ENCODE measurements at places on chromosomes 2 and 18.

DNA sequence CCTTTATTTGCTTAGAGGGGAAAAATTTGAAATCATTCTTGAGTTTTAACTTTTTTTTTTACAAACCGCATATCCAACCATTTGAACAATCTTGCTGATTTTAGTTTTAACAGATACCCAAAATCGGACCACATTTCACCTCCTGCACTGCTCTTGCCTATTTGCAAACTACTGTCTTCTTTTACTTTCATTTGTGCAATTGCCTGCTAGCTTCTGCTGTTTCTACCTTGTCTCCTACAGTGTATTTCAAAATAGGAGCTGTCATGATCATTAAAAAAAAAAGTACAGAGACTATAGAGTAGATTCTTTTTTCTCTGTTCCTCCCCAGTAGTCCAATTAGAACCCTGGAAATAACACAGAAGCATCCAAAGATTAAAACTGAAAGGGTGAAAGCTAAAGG lies 1081.2 kb downstream of the SOCS6 start:
- H3K4me1 ChIP-seq: no peaks in the 10 kb centered on the region
- no peak overlapping the region for H3K4me3 ChIP-seq

- H3K4me3 ChIP-seq: peak within 1 kb of the TSS; percentile 77
- peak; percentile 83 for DNase-seq
- no peaks in the 10 kb centered on the region for H3K36me3 ChIP-seq
Measured at GRCh38 chr2:230068651-230069055, at the start of gene SLC16A14. SLC16A14 (minus strand) TSS chr2:230068924; CDS start chr2:230059352, 9,572 bp downstream.

- peaks cover 5% of the 10 kb centered on the region for H3K27me3 ChIP-seq
- no peak for DNase-seq
- no peaks in the 10 kb centered on the region for H3K36me3 ChIP-seq
- H3K4me1 ChIP-seq: no peaks in the 10 kb centered on the region
- no peak overlapping the region for H3K4me3 ChIP-seq
Measured at GRCh38 chr18:50711386-50711785, 108.4 kb downstream of the MRO start.

DNA sequence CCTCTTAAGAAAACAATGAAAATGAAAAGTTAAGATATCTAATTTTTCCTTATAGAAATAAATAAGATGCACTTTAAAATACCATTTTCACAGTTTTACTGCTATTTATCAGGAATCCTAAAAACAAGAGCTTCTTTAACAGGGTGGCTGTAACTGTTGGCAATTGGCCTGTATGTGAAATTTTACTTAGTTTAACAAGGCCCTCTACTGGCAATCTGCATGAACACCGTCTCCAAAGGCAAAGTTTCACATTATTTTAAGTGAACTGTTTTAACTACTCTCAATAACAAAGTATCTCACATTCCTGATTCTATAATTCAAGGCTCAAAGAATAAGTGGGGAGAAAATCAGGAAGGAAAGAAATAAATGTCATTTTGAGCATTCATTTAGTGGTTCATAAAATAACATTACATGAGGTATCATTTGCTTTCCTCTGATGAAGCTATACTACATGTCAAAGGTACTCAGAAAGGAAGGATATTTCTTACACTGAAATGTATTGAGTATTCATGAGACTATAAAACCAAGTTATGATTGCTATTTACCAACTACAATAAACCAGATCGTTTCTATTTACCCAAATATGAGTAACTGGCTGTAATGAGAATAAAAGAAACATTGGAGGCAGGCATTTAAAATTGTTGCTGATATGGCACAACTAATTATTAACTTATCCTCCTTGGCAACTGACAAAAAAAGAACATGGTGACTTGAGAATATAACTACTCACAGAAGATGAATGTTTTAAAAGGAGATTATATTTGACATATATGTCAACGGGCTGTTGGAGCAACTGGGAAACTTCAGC lies 7.0 kb downstream of the NCKAP5 start:
- H3K4me1 ChIP-seq: no peaks in the 10 kb centered on the region
- H3K36me3 ChIP-seq: no peaks in the 10 kb centered on the region
- H3K27ac ChIP-seq: no peak overlapping the region
- no peak overlapping the region for H3K4me3 ChIP-seq

DNA sequence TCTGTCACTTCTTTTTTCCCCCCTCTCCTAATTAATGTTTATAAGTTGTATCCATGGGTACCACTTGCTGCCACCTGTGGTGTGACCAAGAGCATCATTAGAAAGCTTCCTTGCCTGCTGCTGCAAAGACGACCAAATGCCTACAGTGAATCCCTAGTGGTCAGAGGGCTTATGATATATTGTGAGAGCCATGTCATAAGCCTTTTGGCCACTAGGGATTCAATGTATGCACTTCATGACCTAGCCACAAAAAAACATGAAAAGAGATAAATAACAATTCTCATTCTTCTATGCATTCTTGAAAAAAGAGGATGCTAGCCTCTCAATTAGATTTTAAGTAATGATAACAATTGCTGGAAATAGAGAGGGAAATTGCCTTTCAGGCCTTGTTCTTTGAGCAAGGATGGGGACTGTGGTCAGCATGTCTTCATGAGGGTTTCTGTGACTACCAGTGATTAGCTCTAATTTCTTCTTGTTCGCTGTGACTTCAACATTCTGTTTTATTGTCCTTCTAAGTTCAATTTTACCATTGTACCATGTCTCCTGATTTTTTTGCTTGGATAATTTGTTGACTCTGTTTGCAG lies 435.3 kb downstream of the TGIF1 start:
- H3K27ac ChIP-seq: no peak overlapping the region
- no peaks in the 10 kb centered on the region for H3K36me3 ChIP-seq
- peak; percentile 21 for DNase-seq
- H3K27me3 ChIP-seq: no peaks in the 10 kb centered on the region
- peaks cover 10% of the 10 kb centered on the region for H3K4me1 ChIP-seq

DNA sequence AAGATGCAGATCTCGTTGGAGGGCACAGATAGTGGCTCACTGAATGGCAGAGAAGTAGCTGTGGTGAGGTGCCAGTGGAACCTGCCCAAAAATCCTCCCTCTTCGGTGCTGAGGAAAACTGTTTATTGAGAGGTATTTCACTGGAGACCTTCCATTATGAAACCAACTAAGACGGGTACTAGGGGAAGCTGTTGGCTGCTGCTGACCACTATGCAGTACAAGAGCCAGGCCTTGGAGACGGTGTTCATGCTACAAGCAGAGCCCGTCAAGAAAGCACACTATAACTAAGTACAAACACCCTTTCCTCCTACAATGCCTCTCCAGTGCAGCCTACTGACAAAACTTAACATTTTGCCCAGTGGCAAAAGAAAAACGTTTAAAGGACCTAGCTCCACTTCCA lies 4.6 kb downstream of the ARL5A start:
- peaks cover 15% of the 10 kb centered on the region for H3K4me1 ChIP-seq
- H3K27me3 ChIP-seq: no peaks in the 10 kb centered on the region
- no peak overlapping the region for H3K4me3 ChIP-seq
- H3K27ac ChIP-seq: no peak overlapping the region
- no peak for DNase-seq

GRCh38 chr18:23650968-23651927 lies 11.5 kb downstream of the ANKRD29 start:
- H3K4me3 ChIP-seq: no peak overlapping the region
- no peaks in the 10 kb centered on the region for H3K36me3 ChIP-seq
- no peak overlapping the region for H3K27ac ChIP-seq
- peaks cover 1% of the 10 kb centered on the region for H3K27me3 ChIP-seq
- H3K4me1 ChIP-seq: peaks cover 9% of the 10 kb centered on the region

DNA sequence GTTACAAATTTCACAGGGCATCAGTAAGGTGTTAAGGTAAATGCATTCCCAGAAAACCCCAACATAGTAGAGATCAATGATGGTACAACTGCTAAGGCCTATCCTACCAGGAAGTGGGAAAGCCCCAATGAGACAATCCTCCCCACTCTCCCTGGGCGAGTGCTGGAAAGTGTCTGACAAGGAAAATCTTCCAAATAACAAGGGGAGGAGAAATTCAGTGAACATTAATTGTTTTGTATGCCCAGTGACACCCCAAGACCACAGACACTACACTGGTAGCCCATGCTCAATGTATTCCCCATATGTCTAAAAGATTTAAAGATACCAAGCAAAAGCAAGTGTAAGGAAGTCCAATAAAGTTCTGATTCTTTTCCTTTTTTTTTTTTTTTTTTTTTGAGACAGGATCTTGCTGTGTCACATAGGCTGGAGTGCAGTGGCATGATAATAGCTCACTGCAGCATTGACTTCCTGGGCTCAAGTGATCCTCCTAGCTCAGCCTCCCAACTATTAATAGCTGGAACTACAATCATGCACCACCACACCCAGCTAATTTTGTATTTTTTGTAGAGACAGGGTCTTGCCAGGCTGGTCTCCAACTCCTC lies 24.7 kb downstream of the B4GALT6 start:
- no peak for DNase-seq
- H3K36me3 ChIP-seq: peaks cover 24% of the 10 kb centered on the region
- H3K27me3 ChIP-seq: no peaks in the 10 kb centered on the region
- peaks cover 32% of the 10 kb centered on the region for H3K4me1 ChIP-seq

- H3K4me1 ChIP-seq: peaks cover 25% of the 10 kb centered on the region
- no peaks in the 10 kb centered on the region for H3K36me3 ChIP-seq
- no peak overlapping the region for H3K27ac ChIP-seq
- no peaks in the 10 kb centered on the region for H3K27me3 ChIP-seq
Measured at GRCh38 chr2:113407446-113408099, 29.9 kb upstream of the ZNG1B start.

- no peak overlapping the region for H3K27ac ChIP-seq
- H3K36me3 ChIP-seq: no peaks in the 10 kb centered on the region
- peak; percentile 13 for DNase-seq
- H3K4me1 ChIP-seq: no peaks in the 10 kb centered on the region
- no peak overlapping the region for H3K4me3 ChIP-seq
- H3K27me3 ChIP-seq: no peaks in the 10 kb centered on the region
Measured at GRCh38 chr2:234611209-234611608, 114.3 kb upstream of the ARL4C start.

- H3K4me3 ChIP-seq: no peak overlapping the region
- DNase-seq: no peak
- H3K4me1 ChIP-seq: no peaks in the 10 kb centered on the region
- no peaks in the 10 kb centered on the region for H3K36me3 ChIP-seq
Measured at GRCh38 chr2:205850132-205850531, 167.8 kb downstream of the NRP2 start.

DNA sequence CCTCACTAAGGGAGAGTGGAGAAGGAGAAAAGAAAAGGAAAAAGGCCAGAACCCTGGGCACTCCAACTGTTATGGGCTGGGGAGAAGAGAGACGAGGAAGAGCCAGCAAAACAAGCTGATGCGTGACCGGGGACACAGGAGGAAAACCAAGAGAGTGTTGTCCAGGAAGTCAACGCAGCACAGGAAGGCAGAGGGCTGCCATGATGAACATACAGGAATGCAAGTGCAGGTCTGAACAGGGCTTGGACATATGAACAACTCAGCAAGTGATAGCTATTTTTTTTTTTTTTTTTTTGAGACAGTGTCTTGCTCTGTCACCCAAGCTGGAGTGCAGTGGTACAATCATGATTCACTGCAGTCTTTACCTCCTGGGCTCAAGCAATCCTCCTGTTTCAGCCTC lies 28.4 kb downstream of the SIX3 start:
- H3K36me3 ChIP-seq: no peaks in the 10 kb centered on the region
- no peak overlapping the region for H3K27ac ChIP-seq
- no peak for DNase-seq
- H3K4me1 ChIP-seq: no peaks in the 10 kb centered on the region

DNA sequence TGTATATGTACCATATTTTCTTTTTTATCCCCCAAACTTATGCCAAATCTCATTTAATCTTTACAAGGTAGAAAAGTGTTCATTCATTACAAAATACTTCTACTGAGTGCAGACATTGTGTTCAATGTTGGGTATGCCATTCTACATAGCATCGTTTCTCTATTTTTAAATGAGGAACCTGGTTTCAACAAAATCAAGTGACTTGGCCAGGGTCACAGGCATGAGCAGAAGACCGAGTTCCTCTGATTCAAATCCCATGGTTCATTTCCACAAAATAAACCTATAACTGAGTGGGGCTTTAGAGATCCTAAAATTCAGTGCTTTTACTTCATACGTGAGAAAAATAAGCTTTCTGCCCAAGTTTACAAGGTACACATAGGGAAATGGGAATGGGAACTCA lies 81.4 kb upstream of the RASGRP3 start:
- no peak for DNase-seq
- H3K4me1 ChIP-seq: no peaks in the 10 kb centered on the region
- no peaks in the 10 kb centered on the region for H3K27me3 ChIP-seq
- H3K27ac ChIP-seq: no peak overlapping the region
- no peaks in the 10 kb centered on the region for H3K36me3 ChIP-seq
- H3K4me3 ChIP-seq: no peak overlapping the region

DNA sequence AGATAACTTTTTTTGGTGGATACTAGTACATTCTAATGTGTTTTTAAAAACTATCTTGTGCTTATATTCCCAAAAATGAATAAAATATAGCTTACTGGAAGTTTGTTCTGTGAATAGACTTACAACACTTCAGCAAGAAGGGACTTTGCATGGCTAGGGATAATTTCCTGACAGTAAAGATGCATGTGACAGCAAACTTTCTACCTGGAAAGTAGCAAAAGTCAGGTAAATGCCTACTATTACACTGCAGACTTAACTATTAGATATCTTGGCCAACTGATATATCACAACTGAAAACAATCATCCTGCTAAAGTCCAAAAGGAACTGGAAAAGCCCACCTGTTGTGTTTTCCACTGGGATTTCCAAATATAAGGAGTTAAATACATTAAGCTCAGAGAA lies 1753.5 kb upstream of the CELF4 start:
- H3K36me3 ChIP-seq: no peaks in the 10 kb centered on the region
- H3K27me3 ChIP-seq: no peaks in the 10 kb centered on the region
- no peak overlapping the region for H3K4me3 ChIP-seq
- peaks cover 2% of the 10 kb centered on the region for H3K4me1 ChIP-seq
- no peak overlapping the region for H3K27ac ChIP-seq

DNA sequence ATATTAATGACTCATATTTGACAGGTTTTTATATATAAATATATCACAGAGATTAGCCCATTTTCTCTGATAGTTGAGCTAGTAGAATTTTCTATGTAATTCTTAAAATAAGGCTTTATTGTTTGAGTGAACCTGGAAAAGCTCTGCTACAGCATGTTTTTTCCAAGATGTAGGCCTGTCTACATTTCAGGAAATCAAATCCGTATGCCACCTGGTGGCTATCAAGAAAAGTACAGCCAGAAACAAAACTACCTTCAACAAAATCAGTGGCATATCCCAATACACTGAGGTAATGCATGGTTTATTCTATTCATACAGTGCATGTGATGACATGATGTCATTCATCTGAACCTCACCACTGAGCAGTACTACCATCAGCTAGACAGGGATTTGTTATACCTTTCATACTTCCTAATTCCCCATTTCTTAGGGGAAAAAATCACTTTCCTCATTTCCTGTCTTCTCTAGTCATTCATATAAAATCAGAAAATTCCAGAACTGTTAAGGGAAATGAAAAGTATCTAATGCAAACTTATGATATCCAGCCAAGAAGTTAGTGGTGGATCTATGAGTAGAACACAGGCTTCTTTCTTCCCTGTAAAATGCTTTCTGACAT lies 310.4 kb upstream of the SYT4 start:
- H3K4me1 ChIP-seq: no peaks in the 10 kb centered on the region
- H3K4me3 ChIP-seq: no peak overlapping the region
- no peaks in the 10 kb centered on the region for H3K36me3 ChIP-seq
- no peaks in the 10 kb centered on the region for H3K27me3 ChIP-seq

- no peak overlapping the region for H3K4me3 ChIP-seq
- H3K27ac ChIP-seq: no peak overlapping the region
- no peaks in the 10 kb centered on the region for H3K36me3 ChIP-seq
- peaks cover 8% of the 10 kb centered on the region for H3K4me1 ChIP-seq
Measured at GRCh38 chr2:241033994-241034393, 35.6 kb downstream of the SNED1 start.

All from common myeloid progenitor, CD34-positive (primary cell).